B cell (primary cell): ENCODE measurements at places on chromosomes 12 and 14.

DNA sequence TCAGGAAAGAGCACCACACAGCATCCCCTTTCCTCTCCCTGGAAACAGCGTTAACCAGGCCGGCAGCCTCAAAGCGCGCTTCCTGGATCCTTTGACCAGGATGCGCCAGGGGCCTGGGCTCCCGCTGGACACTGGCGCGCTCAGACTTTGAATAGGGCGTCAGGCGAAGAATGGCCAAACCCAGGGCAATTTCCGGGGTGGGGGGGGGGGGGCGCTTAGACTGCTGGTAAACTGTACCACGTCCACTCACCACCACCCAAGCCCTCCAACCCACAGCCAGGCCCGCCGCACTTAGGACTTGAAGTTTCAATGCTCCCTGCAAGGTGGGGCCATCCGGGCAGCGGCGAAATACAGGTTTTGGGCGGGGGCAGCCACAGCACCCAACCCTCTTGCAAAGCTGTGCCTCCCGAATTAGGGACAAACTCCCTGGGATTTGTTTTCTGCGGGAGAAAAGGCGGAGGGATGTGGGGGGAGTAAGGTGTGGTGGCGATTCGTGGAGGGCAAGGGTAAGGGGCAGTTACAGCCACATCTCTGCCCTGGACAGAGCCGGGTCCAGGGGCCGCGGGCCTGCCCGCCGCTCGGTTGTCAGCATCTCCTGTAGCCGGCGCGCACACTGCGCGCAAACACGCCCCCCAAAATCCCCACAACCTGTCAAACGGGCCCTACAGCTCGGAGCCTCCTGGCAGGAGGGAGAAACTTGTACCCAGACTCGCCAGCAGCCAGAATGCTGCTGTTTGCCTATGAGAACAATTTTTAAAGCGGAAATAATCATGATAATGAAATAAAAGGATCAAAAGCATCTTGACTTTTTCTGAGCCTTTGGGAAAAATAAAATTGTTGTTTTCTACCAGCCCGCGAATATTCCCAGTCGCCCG is 958 bp downstream of the RTN1 start:
- no peak for DNase-seq
- H3K27me3 ChIP-seq, result peaks cover 20% of the 10 kb centered on the region
- no peak overlapping the region for H3K27ac ChIP-seq
- peaks cover 17% of the 10 kb centered on the region for H3K4me1 ChIP-seq
- H3K4me3 ChIP-seq, result peak overlapping the region; percentile 34

DNA sequence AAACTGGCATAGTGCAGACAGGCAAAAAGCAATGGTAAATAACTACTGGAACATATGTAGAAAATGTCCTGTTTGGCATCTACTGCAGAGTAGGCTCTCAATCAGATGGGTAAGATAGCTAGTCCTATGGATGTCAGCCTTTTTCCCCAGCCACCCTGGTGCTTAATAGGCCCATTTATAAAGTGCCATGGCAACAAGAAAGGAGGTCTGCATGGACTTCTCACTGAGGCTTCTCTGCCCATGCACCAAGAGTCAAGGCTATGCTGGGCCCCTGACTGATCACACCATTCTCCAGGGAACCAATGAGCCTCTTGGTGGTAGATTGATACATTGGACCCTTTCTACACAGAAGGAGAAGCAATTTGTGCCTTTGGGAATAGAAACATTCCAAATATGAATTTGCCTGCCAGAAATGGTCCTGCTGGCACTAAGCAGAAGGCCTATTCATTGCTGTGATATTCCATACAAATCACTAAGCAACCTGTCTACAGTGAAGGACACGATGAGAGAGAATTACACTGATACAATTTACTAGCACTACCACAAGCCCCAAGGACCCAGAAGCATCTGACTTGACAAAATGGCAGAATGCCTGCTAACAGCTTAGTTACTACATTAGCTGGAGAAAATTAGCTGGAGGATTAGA is 43.8 kb downstream of the RESF1 start:
- DNase-seq, result no peak
- peak overlapping the region; percentile 53 for H3K27ac ChIP-seq
- H3K36me3 ChIP-seq, result peaks cover 29% of the 10 kb centered on the region
- H3K4me3 ChIP-seq, result no peak overlapping the region
- no peaks in the 10 kb centered on the region for H3K4me1 ChIP-seq

DNA sequence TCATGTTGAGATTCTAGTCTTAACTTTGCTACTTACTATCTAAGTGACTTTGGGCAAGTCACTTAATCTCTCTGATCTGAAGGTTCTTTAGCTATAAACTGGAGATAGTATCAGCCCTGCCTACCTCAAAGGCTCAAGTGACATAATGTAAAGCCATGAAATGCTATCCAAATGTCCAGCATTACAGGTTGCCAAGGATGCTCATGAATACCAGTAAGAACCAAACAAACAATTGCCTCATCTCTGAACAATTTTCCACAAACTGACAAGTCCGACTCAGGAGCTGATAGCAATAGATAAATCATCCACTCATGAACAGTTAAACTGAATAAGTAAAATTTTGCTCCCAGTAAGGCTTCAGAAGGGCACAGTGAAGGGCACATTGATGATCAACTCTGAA is 51.5 kb downstream of the LMNTD1 start:
- no peak overlapping the region for H3K4me3 ChIP-seq
- H3K36me3 ChIP-seq, result no peaks in the 10 kb centered on the region
- no peaks in the 10 kb centered on the region for H3K27me3 ChIP-seq
- no peak for DNase-seq
- H3K27ac ChIP-seq, result no peak overlapping the region

DNA sequence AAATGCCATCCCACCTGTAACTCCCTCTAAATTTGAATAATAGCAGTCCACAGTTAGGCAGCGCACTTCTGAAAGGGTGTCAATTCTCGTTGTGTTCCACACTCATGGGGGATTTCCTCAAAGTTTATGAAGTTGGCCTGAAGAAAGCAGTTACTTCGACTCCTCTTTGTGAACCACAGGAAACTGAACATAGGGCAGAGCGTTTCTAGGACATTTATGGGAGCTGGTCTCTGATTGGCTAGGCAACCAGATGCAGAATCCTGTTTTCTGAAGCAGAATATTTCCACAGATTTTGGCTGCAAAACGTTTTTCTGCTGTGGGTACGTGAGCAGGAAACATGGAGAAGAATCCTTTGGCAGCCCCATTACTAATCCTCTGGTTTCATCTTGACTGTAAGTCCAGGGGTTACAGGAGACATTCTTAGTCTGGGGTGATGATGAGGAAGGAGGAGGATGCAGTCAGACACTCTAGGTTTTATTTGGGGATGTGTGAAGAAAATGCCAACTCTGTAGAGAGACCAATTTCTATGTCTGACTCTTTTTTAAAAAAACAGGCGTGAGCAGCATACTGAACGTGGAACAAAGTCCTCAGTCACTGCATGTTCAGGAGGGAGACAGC is 431.5 kb upstream of the OR4E1 start:
- no peak overlapping the region for H3K4me3 ChIP-seq
- no peak for DNase-seq
- no peaks in the 10 kb centered on the region for H3K4me1 ChIP-seq
- no peak overlapping the region for H3K27ac ChIP-seq

GRCh38 chr12:63313139-63313538 is 162.1 kb upstream of the AVPR1A start:
- H3K27me3 ChIP-seq, result no peaks in the 10 kb centered on the region
- no peaks in the 10 kb centered on the region for H3K36me3 ChIP-seq
- no peak overlapping the region for H3K4me3 ChIP-seq
- H3K27ac ChIP-seq, result no peak overlapping the region
